ENCODE measurements at places on chromosomes 3 and 15.

DNA sequence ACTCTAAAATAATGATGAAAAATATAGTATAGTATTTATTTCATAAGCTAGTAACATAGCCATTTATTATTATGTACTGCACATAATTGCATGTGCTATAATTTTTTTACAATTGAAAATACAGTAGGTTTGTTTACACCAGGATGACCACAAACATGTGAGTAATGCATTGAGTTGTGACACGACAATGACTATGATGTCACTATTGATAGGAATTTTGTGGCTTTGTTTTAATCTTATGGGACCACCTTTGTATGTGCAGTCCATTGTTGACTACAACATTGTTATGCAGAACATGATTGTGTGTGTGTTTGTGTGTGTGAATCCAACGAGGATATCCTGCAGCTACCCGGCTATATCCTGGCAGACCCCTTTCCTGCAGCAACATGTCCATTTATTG lies 372.2 kb upstream of the MCTP2 start:
- DNase-seq: no peak

DNA sequence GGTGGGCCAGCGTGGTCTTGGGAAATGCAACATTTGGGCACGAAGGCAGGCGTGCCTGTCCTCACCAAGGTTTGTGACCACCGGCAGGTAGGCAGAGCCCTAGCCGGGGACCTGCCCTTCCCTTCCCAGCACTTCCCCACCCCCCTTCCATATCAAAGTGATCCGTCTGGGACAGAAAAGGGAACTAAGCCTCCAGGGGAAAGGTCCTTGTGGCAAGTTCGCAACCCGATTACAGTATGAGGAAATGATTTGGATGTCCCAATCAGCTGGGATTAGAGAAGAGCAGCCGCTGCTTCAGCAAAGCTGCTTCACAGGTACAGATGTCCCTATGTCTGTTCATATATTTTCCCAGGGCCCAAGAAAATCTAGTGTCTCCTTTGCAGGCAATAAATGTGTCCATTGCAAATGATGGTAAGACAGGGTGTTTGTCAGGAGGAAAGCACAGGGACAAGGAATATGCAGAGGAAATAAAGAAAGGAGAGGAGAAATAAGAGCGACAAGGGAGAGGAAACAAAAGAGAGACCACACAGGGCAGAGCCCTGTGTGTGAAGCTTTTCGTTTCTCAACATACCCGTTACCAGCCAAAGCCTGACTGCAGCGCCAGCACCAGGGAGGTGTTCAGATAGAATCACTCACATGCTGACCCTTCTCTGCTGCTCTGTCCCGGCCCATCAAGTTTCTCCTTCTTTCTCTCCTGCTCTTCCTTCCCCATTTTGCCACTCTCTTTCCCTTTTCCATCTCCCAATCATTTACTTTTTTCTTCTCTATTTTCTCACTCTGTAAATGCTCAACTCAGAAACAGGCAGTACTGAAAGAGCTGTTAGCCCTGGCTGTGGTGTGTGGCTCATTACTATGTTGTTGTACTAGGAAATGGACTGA lies 17.4 kb upstream of the SECISBP2L start:
- DNase-seq: peak; percentile 58

GRCh38 chr15:52466716-52467115 lies 62.0 kb downstream of the MYO5A start:
- no peak for DNase-seq

GRCh38 chr3:25663347-25663868 lies 1.3 kb downstream of the TOP2B start:
- no peak for DNase-seq

GRCh38 chr3:152638707-152639450 lies 196.1 kb upstream of the P2RY1 start:
- DNase-seq: no peak

DNA sequence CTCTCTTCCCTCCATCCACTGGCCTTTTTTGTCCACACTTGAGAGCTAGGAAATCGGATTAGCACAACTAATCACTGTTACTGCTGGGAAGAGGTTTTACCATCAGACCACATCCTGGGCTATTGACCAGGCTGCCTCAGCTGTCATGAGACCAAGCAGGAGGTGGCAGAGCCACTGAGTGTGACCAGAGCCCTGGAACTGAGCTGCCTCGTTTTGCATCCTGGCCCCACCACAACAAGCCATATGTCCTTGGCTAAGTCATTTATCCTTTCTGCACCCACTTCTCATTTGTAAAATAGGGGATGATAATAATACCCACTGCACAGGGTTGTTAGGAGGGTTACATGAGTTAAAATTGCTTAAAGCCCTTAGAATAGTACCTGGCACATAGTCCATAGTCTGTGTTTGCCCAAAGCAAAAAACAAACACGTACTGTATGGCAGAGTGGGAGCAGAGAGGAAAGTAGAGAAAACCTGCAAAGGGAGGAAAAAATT lies 34.1 kb downstream of the TMEM158 start:
- no peak for DNase-seq

DNA sequence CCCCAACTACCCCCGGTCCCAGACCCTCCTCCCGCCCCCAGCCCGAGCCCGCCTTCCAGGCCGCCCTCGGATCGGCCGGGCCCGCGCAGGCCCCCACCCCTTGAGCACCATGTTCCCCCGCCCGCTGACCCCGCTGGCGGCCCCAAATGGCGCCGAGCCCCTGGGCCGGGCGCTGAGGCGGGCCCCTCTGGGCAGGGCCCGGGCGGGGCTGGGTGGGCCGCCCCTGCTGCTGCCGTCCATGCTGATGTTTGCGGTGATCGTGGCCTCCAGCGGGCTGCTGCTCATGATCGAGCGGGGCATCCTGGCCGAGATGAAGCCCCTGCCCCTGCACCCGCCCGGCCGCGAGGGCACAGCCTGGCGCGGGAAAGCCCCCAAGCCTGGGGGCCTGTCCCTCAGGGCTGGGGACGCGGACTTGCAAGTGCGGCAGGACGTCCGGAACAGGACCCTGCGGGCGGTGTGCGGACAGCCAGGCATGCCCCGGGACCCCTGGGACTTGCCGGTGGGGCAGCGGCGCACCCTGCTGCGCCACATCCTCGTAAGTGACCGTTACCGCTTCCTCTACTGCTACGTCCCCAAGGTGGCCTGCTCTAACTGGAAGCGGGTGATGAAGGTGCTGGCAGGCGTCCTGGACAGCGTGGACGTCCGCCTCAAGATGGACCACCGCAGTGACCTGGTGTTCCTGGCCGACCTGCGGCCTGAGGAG lies 472 bp downstream of the CHST14 start:
- no peak for DNase-seq

- DNase-seq: no peak
Observed at GRCh38 chr15:71788646-71789579, 21.4 kb upstream of the NR2E3 start.

GRCh38 chr3:56915966-56916586 lies 114.3 kb upstream of the ARHGEF3 start:
- peak; percentile 77 for DNase-seq

GRCh38 chr3:132721479-132722164 lies 587 bp downstream of the NPHP3 start:
- DNase-seq: peak; percentile 73

GRCh38 chr15:99424131-99424571 lies 141.6 kb upstream of the MEF2A start:
- DNase-seq: no peak

DNA sequence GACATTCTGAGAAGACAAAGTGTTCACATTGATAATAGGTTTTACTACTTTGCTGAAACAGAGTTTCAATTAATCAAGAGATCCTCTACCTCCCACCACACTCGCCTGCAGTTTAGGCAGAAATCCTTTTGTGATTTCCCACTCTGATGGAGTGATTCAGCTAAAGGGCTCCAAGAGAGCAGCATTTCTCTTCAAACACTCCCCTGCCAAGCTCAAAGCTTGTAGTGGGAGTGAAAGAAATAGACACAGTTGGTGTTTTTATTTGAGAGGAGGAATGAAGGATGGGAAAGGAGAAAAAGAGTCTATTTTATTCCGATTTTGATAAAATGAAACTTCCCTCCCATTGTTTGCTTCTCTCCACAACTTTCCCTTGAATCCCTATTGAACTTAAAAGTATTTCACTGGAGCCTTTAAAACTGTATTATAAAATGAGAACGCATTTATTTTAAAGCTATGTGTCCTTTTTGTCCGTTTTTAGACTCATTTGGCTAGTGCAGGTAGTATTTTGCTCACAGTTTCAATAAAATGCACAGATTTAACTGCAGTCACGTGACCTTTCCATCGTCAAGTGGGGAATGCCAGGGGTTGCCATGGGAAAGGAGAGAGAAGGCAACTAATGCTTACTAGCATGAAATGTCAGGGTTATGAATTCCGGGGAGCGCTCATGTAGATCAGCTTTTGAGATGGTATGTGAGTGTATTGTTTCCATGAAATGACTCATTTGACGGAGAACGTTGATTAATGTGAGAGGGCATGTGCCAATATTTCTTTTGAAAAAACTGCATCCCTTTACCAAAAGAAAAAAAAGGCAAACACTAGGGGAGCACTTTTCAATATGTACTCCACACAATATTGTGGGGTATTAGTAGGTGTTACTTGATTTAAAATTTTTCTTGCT lies 7.7 kb upstream of the OSBPL11 start:
- DNase-seq: no peak

GRCh38 chr15:98758224-98758623 lies 109.9 kb downstream of the IGF1R start:
- DNase-seq: peak; percentile 48

- peak; percentile 58 for DNase-seq
Observed at GRCh38 chr3:172061724-172062184, 22.4 kb downstream of the FNDC3B start.

GRCh38 chr3:146117406-146118285 lies 43.3 kb downstream of the PLOD2 start:
- no peak for DNase-seq

- DNase-seq: no peak
Observed at GRCh38 chr3:63167113-63167512, 111.0 kb upstream of the SYNPR start.

DNA sequence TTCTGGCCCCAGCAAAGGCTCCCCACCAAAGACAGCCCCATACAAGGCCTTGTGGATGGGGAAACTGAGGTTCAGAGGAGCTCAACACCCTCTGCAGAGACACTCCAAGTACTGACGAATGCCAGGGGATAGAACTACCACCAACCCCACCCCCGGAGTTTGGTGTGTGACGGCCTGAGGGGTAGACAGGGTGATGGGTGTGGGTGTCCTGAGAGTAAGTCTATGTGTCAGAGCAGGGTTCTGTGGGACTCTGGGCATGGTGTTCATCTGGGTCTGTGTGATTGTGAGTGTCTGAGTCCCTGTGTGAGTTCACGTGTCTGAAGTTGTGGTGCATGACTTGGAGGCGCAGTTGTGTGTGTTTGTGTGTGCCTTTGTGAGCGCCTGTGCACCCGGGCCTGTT lies 7.4 kb downstream of the PTH1R start:
- no peak for DNase-seq

DNA sequence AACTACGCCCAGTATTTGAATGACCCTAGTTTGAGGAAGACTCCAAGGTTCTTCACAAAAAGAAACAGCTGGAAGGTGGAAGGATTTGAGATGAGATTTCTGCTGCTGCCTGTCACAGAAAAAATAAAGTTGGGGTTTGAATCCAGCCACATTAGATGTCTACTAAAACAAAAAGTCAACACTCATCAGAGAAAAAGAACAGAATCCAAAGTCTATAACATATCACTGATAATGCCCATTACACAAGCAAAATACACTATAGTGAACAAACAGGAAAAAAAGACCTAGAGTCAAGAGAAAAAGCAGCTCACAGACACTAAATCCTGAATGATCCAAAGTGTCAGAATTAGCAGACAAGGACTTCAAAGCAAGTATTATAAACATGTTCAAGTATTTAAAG lies 56.0 kb downstream of the RFX7 start:
- DNase-seq: no peak

DNA sequence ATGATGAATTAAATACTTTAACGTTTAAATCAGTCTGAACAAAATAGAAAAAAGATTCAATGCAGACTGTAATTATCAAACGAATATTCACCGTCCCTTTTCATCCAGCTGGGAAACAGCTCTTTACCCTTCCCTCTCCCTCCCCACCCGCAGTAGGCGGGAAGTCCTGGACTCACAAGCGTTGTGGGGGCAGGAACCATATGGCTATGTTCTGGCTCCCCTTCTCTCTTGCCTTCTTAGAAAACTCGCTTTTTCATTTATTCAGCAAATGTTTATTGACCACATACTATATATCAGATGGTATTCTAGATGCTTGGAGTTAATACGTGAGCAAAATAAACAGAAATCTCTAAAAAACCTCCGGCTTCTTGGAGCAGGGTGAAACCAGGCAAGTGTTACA lies 715 bp upstream of the SCAPER start:
- DNase-seq: no peak

- peak; percentile 37 for DNase-seq
Observed at GRCh38 chr3:141789281-141789680, 26.1 kb downstream of the GRK7 start.

DNA sequence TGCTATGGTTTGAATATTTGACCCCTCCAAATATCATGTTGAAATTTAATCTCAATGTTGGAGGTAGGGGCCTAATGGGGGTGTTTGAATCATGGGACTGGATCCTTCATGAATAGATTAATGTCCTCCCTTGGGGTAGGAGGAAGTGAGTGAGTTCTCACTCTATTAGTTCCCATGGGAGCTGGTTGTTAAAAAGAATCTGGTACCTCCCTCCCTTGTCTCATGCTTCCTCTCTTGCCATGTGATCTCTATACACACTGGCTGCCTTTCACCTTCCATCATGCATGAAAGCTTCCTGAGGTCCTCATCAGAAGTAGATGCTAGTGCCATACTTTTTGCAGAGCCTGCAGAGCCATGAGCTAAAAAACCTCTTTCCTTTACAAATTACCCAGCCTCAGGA lies 177.7 kb upstream of the MCTP2 start:
- DNase-seq: no peak

- no peak for DNase-seq
Observed at GRCh38 chr15:56868170-56868569, 50.3 kb upstream of the TCF12 start.

DNA sequence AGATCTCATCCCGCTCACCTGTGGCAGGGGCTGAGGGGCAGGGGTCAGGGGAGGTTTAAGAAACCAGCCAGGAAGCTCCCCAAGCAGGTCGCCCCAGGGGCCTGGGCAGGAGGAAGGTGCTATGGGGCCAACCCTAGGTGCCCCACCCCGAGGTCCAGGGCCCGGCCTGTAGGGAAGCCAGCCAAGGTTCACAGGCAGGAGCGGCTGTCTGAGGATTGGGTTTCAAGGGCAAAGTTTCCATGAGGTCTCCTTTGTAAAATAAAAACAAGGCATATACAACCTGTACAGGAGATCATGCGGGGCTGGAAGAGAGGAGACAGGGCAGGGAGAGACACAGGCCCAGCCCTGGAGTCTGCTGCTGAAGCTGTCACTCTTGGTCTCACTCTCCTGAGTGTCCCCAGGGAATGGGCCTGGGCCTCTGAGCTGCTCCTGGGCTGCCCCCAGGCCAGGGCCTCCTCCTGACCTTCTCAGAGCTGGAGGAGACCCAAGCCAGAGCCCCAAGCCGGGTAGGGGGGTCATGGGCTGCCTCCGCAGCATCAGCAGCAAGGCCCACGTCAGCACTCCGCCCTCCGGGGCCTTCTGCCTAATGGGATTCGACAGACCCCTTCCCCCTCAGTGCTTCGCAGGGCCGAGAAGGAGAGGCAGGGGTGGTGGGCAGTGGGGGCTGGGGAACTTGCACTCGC lies 5.5 kb downstream of the CPLX3 start:
- DNase-seq: no peak

All from hematopoietic multipotent progenitor cell treated with erythropoietin and hydrocortisone succinate and interleukin-3 and kit ligand, for 4 days (in vitro differentiated cells).